ENCODE measurements at places on chromosomes 16 and 17. TPM values are rescaled to one million over a fixed set of nuclear protein-coding genes. Genes with fewer than 3 reads are reported as not detected.

PIRT gene
- total RNA-seq, result 1.7 TPM

CLN3 gene
- 22.9 TPM for total RNA-seq

HBM gene
- total RNA-seq, result not detected

GAA gene
- total RNA-seq, result 69.8 TPM

HAP1 gene
- not detected for total RNA-seq

DNA sequence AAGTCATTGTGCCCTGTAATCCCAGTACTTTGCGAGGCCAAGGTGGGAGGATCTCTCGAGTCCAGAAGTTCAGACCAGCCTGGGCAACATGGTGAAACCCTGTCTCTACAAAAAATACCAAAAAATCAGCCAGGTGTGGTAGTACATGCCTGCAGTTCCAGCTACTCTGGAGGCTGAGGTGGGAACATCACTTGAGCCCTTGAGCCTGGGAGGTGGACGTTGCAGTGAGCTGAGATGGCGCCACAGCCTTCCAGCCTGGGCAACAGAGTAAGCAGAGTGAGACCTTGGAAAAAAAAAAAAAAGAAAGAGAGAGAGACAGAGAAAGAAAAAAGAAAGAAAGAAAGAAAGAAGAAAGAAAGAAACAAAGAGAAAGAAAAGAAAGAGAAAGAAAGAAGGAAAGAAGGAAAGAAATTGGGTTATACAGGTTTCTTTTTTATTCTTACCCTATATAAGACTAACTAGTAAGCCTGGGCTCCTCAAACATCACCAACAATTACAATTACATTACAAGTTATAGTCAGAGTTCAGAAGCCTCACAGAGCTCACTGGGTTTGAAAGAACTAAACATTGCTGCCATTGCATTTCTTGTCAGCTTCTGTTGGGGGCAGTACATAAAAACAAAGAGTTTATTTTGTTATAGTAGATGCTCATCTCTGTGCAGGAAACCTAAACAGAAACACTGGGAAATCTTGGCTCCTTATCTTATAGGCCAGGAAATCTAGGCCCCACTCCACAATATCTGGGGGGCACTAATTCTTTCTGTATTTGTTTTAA lies 6.7 kb upstream of the ABCA9 start:
- no peaks in the 10 kb centered on the region for H3K27me3 ChIP-seq
- DNase-seq, result no peak
- no peak overlapping the region for H3K4me3 ChIP-seq
- no peaks in the 10 kb centered on the region for H3K36me3 ChIP-seq
- H3K4me1 ChIP-seq, result no peaks in the 10 kb centered on the region

GRCh38 chr17:77824780-77825280 lies 133.7 kb upstream of the TNRC6C start:
- peaks cover 24% of the 10 kb centered on the region for H3K4me1 ChIP-seq
- H3K4me3 ChIP-seq, result no peak overlapping the region
- H3K27ac ChIP-seq, result no peak overlapping the region
- H3K36me3 ChIP-seq, result no peaks in the 10 kb centered on the region
- no peak for DNase-seq
- H3K27me3 ChIP-seq, result no peaks in the 10 kb centered on the region

DNA sequence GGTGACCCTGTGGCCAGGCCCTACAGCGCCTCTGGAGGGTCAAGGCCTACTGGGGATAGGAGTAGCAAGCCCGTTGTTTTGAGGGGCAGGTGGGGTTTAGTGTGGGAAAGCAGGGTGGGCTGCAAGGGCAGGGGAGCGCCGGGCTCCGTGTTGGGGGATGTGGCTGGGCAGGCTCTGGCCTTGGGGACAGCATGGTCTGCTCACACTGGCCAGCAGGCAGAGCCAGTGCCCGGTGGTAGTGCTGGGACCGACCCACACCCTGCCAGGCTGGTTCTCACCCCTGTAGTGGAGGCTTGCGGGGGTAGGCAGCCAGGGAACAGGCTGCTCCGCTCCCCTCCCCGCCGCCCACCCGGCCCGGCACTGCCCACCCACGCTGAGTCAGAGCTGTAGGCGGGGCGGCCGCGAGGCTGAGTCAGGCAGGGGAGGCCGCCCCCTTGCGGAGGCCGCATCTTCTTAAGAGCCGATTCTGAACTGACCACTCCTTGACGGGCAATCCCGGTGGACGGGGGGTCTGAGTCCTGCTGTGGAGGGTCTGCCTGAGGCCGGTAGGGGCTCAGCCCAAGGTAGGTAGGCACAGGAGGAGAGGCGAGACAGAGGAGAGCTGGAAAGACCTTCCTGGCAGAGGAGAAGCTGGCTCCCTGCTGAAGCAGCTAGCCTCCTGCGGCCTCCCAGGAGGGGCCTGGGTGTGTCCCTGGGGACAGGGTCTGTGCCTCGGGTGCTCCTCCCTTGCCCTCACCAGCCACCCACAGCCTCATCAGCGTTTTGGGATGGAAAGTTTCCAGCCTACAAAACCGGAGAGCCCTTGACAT lies 62.4 kb downstream of the BAIAP2 start:
- peak; percentile 95 for DNase-seq
- peak overlapping the region; percentile 83 for H3K27ac ChIP-seq
- H3K36me3 ChIP-seq, result no peaks in the 10 kb centered on the region
- peak overlapping the region; percentile 30 for H3K4me3 ChIP-seq
- H3K27me3 ChIP-seq, result no peaks in the 10 kb centered on the region

Measured in esophagus muscularis mucosa (tissue), 4 donors.